ENCODE measurements at places on chromosomes 16 and 17.
A peak's percentile ranks its signal among the peaks of the same experiment; 100 is the strongest.

DNA sequence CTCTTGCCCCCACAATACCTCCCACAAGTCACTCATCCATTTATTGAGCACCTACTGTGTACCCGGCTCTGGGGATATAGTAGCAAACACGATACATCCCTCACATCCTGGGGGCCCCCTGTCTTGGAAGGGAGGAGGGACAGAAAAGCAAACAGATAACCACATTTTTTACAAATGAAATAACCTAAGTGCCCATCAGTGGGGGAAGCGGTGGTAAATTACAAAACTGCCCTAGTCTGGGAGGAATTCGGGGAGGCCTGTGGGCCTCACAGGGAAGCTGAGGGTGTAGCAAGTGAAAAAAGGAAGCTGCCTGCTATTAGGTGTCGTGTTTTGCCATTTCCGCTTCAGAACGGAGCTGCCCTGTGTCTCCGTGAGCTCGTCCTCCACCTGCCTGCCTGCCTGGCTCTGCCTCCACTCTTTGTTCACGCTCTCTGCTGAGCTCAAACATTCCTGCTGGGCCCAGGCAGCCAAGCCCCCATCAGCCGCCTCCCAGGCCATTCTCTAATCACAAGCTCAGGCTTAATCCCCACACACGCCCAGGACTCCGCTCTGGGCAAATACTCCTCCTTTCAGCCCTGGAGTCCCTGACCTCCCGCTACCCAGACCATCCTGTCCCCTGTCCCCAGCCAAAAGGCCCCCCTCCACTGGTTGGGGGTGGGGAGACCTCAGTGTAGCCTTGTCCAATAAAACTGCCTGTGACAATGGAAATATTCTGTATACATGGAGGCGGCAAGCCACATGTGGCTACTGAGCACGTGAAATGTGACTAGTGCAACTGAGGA is 10.2 kb upstream of the SEC14L5 start:
- DNase-seq: peak; percentile 17

GRCh38 chr17:53543472-53543871 is 279.3 kb upstream of the KIF2B start:
- no peak for DNase-seq

DNA sequence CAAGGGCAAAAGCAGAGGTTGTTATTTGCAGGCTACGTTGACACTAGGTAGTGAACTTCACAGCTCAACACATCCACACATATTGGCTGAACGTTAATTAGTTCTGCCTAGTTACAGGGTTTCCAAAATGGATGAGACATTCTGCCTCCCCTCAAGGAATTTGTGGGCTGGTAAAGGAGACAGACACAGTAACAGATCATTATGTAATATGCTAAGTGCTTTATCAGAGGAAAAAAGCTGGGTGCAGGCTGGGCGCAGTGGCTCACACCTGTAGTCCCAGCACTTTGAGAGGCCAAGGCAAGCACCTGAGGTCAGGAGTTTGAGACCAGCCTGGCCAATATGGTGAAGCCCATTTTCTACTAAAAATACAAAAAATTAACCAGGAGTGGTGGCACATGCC is 26.2 kb downstream of the BMERB1 start:
- DNase-seq: no peak

DNA sequence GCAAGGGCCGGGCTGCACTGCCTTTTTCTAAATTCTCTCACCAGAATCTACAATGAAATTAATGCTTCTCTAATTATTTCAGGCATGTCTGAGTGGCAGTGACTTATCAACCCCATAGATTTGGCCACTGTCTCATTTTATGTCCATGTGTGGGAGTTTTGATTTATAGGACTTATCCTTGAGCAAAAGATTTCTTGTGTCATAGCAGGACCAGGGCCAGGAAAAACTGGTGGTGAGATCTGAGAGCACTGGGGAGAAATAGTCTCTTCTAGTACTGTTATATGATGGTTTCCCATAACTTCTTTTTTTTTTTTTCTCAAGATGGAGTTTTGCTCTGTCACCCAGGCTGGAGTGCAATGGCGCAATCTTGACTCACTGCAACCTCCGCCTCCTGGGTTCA is 1.5 kb upstream of the KRT23 start:
- DNase-seq: no peak

- DNase-seq: peak; percentile 70
Measured at GRCh38 chr17:75814900-75815373, 29.3 kb downstream of the UNC13D start.

GRCh38 chr16:82167670-82168069 is 2.4 kb downstream of the MPHOSPH6 start:
- no peak for DNase-seq

DNA sequence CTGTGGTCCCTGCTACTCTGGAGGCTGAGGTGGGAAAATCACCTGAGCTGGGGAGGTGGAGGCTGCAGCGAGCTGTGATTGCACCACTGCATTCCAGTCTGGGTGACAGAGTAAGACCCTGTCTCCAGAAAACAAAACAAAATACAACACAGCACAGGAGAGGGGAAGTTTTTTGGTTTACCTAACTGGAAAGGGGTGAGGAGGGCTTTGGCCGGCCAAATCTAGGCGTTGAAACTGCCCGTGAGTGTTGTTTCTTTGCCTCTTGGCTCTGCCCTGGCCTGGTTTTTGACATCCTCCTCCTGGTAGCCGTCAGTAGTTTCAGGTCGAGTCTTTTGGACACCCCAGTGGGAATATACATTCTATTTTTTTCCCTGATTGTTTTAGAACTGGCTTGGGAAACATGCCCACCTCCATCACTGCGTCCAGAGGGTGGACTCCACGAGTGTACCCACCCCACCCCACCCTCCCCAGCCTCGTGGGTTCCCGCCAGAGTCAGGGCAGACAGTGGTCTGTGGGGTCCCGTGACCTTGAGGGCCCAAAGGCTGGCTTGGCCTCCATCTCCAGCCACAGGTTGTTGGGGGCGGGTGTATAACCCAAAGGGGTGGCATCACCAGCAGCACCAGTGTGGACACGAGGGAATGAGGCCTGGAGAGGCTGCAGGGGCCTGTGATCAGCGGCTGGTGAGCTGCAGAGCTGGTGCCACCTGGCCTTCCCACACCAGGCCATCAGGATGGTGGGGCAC is 42.7 kb downstream of the NT5M start:
- DNase-seq: no peak

DNA sequence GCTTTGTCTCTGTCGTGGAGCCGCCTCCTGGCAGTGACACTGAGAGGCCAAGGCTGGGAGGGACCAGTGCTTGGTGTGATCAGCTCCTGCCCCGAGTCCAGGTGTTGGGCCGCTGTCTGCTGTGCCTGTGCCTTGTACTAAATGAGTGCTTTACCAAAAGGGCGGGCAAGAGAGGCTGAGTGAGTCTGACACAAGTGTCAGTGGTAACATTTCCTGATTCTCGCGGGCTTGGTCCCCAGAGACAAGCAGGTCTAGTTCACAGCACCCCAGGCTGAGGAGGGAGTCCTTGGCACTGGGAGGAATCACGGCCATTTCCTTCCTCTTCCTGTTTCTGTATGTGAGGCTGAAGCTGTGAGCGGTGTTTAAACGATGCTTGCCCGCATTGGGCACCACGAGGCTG is 30.2 kb downstream of the PLD6 start:
- DNase-seq: no peak

- peak; percentile 47 for DNase-seq
Measured at GRCh38 chr17:16439303-16439791, 24.0 kb downstream of the TRPV2 start.

GRCh38 chr16:53872248-53873221 is 168.6 kb downstream of the FTO start:
- DNase-seq: peak; percentile 65

DNA sequence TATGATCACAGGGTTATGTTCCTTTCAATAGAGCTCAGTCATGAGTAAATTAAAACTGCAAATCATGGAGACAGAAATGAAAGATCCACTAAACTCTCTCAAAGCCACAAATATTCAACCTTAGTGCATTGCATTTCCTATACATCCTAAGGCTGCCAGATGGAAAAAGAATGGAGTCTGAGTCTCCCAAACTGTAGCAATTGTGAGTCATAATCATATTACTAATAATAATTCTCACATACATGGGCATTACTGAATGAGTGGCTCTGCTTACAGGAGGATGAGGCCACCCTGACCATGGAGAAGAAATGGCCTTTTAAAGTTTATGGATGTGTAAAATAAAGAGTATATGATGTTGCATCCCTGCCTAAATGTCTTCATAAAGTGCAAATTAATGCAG is 3.2 kb downstream of the CA10 start:
- DNase-seq: no peak

DNA sequence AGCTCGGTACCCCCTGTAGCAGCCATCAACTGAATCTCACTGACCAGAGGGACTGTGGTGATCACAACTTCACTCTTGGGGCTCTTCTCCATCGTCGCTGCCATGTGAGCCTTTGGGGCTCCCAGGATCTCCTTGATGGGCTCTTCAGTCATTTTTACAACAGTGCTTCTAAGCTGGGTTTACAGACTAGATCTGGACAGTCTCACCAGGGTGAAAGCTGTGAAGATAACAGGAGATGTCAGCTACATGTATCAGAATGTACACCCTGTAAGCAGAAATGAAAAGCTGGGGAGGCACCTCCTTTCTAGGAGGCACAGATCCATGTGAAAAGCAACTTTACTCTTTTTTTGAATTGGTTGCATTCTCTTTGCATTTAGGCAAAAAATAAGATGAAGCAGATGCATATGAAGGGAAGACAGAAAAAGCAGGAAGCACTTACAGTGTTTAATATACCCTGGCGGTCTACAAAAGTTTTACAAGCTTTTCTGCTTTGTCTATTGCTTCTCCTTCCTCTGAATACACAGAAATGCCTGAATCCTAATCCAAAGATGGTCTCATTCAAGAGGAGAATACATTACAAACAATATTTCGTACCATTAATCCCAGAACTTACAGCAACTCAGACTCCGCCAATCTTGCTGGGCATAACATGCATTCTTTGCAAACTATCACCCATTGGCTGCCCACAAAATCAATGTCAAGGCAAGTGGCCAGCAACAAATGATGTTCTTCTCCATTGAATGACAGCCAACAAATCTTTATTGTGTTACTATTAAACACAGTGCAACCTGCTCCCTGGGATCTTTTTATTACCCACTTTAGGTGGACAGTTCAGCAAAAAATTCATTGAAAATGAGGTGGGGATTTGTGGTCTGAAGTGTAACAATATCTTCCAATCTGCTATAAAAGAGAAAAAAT is 1.5 kb downstream of the TMEM100 start:
- DNase-seq: no peak

GRCh38 chr16:50509521-50510341 is 38.5 kb upstream of the NKD1 start:
- DNase-seq: peak; percentile 22

- DNase-seq: peak; percentile 76
Measured at GRCh38 chr17:28744972-28745785, 1.4 kb downstream of the TRAF4 start.

DNA sequence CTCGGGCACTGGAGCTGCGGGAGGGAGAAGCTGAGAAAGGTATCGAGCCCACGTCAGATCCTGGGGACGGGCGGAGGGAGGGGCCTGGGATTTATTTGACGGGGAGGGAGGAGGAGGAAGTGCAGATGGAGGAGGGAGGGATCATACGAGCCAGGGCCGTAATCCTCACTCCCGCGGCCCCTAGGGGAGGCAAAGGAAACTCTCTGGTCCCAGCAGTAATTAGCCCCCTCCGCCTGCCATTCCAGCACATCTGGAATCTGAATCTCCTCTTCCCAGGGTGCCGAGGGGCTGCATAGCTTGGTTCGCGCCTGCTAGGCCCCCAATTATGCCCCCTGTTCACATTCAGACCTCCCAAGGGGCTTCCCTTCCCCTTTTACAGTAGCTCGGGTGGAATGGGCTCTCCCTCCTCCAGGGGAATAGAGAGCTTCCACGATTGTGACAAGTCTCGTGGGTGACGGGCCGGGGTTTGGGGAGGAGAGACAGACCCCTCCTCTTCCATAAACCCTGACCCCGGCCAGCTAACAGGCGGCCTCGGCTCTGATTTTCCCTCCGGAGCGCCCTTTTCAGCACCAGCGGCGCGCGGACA is at the start of gene SEZ6L2:
Gene SEZ6L2 (minus strand): TSS at position 35 of the 586 bp plus-strand sequence. CDS start 531 bp downstream, outside the sequence.
- peak; percentile 97 for DNase-seq

DNA sequence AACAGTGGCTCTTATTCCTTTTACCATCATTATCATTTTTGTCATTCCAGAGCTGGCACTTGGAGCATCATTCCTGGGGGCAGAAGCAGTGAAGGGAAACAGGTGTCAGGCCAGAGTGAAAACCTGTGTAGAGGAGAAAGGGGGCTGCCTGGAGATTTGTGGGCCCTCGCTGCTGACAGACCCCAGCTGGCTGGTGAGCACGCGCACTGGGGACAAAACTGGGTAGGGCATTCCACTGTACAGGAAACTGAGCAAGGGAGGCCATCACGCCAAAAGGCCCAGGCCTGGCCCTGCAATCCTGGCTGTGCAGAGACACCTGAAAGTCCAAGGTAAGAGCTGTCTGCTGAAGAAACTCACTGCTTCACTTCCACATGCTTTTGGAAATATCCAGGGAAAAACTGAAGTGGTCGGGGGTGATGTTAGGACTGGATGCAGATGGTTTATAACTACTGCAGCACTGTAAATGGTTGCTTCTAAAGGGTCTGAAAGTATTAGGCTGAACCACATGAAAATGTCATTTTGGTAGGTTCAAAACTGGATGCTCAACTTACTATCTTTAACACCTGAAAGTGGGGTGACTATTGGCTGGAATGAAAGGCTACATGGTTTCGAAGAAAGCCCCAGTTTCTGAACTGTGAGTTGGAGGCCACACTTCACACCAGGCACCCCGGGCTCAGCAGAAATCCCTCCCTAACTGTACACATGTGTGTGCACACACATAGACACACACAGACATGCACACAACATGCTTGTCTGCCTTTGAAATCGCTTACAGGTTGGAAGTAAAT is 225.0 kb downstream of the C16orf78 start:
- no peak for DNase-seq

DNA sequence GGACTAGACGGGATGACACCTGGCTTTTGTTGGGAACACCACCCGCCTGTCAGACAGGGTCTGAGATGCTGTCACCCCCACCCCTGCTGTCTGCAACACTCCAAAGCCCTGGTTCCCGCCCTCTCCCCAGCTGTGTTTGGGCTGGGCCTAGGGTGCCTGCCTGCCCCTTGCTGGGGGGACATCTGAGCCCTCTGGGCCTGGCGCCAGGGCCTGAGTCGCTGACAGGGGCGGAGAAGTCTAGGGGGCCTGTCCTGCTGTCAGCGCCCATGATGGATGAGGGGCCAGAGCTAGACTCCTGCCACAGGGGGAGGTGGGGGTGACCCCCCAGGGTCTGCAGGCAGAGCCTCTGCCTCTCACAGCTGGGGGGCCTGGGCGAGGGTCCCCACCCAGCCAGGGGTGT is 7.6 kb upstream of the PKMYT1 start:
- no peak for DNase-seq

- no peak for DNase-seq
Measured at GRCh38 chr16:2019518-2019920, at the start of gene NPW. TSS of gene NPW (plus strand) at chr16:2019785.

- DNase-seq: no peak
Measured at GRCh38 chr17:39556423-39556822, 51.3 kb downstream of the NEUROD2 start.

DNA sequence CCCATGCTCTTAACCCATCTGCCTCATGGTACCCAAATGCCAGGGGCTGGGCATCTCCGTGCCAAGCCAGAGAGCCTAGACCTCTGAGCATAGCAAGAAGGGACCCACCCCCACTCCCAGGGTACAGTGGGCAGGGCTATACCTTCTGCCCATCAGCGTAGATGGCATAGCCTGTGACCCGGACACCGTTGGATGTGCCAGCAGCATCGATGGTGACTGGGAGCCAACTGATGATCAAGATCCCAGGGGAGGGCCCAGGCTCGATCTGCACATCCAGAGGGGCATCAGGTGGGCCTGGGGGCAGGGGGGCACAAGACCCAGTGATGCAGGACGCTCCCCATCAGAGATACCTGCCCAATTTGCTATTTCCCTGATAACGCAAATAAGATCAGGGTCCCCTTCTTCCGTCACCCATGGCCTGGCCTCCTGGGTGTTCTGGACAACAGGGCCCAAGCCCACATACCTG is 17.1 kb downstream of the TSPOAP1 start:
- DNase-seq: no peak

GRCh38 chr17:63514477-63514876 is 8.7 kb upstream of the KCNH6 start:
- no peak for DNase-seq
